Amniotic stem cell (primary cell): ENCODE measurements at places on chromosomes 2 and 18.

DNA sequence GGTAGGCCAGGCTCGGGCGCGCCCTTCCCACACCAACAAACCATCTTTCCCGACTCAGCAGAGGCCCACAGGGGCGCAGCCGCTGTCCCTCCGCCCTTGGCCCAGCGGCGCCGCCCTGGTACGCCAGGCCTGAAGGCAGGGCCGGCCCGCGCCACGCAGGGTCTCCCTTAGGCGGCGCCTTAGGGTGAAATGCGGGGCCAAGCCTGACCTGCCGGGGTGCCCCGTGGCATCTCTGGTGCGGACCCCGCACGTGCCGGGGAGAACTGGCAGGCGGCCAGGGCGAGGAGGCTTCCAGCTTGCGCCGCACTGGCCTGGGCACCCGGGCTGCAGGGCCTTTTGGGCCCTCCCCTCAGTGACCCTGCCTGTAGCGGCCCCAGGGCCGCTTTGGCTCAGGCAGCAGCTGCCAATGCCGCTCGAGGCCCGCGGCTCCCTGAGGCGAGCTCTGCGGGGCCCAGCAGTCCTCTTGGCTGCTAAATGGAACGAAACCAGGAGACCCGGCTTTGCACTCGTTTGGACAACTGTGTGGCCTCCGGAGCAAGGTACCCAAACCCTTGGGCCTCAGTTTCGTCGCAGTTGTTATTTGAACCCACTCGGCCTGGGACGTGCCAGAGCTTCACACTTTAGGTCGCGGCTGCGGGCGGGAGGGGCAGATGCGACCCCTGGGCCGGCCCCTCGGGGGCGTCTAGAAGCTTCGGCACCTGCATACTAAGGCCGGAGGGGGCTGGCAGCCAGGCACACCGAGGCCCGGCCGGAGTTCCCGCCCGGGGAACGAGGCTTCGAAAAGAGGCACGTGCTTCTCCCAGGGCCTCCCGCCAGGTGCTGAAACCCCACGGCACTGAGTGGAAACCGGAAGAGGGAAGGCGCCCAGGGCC, 8.5 kb downstream of the OTX1 start:
- no peak for DNase-seq

DNA sequence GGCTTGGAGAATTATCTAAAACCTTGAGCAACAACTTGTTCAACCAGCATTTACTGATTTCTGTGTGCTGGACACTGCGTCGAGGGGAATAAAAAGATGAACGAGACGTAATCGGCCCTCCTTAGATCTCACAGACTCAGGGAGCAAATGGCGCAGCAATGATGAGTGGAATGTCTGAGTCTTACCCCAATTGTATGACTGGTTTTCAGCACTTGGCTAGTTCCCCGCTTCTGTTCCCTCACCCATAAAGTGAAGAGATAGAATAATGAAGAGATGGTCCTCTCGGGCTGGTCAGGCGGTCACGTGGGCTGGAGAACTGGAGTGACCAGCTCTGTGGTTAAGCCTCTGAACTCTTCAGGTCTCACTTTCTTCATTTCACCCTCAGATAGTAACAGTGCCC, 17.3 kb upstream of the GATA6 start:
- DNase-seq: no peak

GRCh38 chr18:21391074-21391673, 149.1 kb downstream of the GREB1L start:
- DNase-seq: peak; percentile 35

DNA sequence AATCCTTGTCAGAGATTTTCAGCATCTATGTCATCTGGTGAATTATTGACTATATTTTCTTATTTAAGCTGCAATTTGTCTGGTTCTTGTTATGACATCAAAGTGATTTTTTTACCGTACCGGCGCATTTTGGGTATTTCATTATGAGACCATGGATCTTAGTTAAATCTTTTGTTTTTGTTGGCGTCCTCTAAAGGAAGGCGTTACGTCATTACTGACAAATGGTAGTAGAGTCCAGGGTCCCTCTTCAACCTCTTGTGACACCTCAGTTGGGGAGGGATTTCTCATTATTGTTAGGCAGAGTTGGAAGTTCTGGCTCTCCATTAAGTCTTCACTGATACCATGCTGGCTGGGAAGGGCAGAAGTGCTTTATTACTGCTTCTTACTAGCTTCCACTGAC, 175.8 kb upstream of the MMADHC start:
- DNase-seq: no peak

DNA sequence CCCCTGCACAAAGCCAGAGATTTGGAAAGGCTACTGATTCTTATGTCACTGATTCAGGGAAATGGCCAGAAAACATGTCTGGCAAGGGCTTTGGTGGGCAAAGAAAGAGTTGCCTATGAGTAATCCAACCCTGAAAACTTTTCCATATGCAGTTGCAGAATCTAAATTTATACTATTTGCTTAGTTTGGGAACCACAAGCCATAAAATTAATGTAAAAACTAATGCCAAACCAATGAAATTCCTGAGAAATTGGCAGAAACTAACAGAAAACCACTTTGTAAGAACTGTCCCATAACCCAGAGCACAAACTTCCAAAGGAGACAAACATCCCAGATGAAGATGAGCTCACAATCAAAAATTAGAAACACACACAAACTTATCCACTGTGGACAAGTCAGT, 48.8 kb downstream of the TCF4 start:
- no peak for DNase-seq

- DNase-seq: no peak
These were observed 6.0 kb downstream of the DIPK1C start for GRCh38 chr18:74451148-74451547.

DNA sequence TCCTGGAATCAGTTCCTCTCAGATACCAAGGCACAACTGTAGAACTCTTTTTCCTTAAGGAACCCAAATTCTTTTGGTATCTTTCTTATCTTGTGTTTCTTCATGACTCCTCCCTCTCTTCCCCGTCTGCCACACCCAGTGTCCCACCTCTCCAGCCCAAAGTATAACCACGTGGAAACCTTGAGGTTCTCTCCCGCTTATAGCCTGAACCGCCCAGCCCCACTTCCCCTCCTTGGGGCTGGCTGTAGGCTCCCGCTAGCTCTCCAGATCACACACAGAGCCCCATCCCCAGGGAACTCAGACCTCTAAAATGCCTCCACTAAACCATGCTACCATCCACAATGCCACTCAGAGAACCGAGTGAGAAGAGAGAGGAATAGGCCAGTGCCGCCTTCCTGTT, 87.5 kb downstream of the MAPRE2 start:
- no peak for DNase-seq

DNA sequence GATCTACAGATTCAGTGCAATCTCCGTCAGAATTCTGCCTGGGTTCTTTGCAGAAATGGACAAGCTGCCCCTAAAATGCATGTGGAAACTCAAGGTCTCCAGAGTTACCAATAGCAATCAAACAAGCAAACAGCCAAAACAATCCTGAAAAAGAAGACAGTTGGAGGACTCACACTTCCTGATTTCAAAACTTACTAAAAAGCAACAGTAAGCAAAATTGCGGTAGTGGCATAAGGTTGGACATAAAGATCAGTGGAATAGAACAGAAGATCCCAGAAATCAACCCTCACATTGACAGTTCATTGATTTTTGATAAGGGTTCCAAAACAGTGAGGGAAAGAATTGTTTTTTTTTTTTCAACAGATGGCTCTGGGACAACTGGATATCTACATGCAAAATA, 59.7 kb downstream of the NPPC start:
- no peak for DNase-seq

- no peak for DNase-seq
These were observed 75.5 kb downstream of the DTNB start for GRCh38 chr2:25597881-25598280.

GRCh38 chr2:200376513-200377354, 70.2 kb downstream of the SPATS2L start:
- DNase-seq: no peak

- DNase-seq: no peak
These were observed 221.1 kb upstream of the NRP2 start for GRCh38 chr2:205461169-205461568.

DNA sequence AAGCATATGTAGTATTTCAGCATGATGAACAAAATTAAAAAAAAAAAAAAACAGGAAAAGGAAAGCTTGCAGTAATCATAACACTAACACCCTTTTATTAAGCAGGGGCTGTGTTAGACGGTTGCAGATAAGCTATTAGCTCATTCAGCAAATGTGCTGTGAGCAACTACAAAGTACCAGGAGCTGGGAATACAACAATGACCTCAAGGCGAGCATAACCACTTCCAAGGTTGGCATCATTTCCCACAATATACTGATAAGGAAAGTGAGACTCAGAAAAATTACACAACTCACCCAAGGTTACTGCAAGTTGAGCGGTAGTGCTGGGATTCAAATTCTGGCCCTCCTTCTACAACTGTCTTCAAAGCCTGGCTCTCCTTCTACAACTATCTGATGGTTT, 38.2 kb upstream of the ACTR3 start:
- DNase-seq: no peak

DNA sequence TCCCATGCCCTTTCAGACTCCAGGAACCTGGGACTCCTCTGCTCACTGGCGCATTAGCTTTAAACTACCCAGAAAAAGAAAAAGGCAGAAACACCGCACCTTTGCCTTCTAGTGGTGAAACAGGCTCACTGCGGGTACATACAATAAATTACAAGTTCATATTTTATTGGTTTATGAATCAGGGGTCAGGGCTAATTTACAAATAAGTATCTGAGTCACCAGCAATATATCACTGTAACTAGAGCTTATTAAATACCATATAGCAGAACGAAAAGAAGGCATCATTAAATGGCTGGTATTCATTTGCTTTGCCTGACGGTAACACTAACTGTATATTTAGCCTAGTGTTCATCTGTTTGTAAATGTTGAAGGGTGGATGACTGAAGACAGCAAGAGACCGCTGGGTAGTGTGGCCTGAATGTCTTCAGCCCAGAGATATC, 26.9 kb upstream of the DTNB start:
- DNase-seq: peak; percentile 18

GRCh38 chr2:223856021-223856420, 18.6 kb upstream of the AP1S3 start:
- no peak for DNase-seq
